ENCODE measurements at places on chromosomes 11 and 22.

- DNase-seq: no peak
Measured at GRCh38 chr22:24816806-24817205, 10.8 kb downstream of the SGSM1 start.

GRCh38 chr22:48574776-48575617 lies 1252.7 kb downstream of the BRD1 start:
- DNase-seq: peak; percentile 62

DNA sequence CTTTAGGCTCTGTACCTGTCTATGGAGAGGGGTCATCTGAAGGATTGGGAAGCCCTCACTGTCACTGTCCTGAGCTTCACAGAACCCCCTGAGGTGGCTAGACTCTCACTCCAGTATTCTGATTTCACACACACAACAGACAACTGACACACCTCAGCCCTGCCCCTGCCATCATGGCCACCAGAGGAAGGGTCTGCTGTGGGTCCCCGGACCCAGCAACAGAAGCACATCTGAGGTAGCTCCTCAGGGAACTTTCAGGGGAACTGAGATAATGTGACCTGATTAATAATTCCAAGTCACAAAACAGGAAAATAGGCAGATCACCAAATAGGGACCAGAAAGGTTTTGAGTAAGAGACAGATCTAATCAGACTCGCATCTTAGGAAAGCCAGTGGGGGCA lies 7.5 kb upstream of the C22orf39 start:
- DNase-seq: no peak

DNA sequence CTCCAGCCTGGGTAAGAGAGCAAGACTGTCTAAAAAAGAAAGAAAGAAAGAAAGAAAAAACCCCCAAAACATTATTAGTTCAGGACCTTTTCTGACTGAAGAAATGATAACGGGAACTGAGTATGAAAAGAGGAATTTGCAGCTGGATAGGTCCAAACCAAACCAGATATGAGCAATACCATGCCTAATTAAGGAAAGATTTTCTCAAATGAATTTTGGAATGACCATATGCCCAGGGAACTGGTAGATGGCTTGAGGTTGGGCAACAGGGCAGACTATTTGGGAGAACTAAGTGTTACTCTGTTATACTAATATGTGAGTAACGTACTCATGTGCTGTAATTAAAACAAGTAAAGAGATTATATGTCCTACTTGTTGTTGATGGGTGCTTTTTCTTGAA lies 186.1 kb downstream of the TMEM135 start:
- no peak for DNase-seq

GRCh38 chr22:24330636-24331035 lies 60.0 kb downstream of the SPECC1L start:
- DNase-seq: no peak
